Stimulated activated CD4-positive, alpha-beta T cell treated with anti-CD3 and anti-CD28 coated beads, TNF-alpha, amount 100 ng/mL, for 48 hours (primary cell): ENCODE measurements at places on chromosomes 6 and 20.
A peak's percentile ranks its signal among the peaks of the same experiment; 100 is the strongest.

DNA sequence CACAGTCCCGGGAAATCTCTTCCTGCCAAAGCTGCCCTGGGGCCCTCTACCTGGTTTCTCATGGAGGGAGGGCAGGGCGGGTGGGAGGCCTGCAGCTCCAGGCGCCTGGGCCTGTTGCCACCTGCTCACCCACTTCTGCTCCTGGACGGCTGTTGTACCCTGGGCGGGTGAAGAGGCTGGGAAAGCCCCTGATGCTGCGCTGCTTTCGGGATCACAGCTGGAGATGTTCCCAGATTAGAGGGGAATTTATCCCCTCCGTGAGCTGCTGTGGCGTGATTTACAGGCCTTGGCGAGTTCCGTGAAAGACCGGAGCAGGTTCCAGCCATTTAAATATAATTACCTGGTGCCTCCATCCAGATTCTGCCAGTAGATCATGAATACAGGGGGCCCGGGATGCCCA is 12.3 kb upstream of the VSTM2L start:
- DNase-seq: no peak

- no peak for DNase-seq
Observed at GRCh38 chr6:85421972-85422371, 27.9 kb upstream of the NT5E start.

DNA sequence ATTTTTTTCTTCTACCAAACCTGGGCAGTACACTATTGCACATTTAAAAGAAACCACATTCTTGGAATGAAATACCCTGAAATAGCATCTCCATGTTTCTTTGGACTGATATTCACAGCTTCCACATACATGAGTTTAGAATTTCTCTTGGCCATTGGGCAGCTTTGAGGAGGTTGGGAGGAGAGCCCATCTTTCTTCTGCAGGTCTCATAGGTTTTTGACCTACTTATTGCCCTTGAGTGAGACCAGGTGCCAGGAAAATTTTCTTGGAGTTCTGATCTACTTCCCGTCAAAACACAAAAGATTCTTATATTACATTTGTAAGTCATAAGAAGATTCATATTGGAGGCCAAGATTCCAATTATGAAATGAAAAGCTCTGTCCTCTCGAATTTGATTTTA is 212.0 kb downstream of the IBTK start:
- no peak for DNase-seq

- DNase-seq: no peak
Observed at GRCh38 chr20:39309458-39309857, 347.3 kb downstream of the DHX35 start.

DNA sequence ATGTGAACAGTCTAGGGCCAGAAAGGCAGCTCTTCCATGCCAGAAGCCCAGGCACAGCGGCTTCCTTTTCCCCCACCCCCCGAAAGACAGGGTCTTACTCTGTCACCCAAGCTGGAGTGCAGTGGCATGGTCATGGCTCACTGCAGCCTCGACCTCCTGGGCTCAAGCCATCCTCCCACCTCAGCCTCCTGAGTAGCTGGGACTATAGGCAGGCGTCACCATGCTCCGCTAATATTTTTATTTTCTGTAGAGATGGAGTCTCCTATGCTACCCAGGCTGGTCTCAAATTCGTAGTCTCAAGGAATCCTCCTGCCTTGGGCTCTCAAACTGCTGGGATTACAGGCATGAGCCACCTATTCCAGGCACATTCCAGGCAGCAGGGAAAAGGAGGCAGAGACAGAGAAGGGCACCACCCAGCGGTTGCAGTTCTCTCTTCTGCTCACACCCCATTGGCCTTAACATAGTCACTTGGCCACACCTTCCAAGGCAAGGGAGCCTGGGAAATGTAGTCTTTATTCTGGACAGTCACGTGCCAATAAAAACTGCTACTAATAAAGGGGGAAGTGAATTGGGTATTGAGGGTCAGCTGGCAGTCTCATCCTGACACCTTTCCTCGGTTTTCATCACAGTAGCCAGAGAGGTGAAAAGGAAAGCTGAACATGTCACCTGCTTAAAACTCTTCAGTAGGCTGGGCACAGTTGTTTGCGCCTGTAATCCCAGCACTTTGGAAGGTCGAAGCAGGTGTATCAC is 205.9 kb downstream of the ZMYND8 start:
- peak; percentile 2 for DNase-seq

DNA sequence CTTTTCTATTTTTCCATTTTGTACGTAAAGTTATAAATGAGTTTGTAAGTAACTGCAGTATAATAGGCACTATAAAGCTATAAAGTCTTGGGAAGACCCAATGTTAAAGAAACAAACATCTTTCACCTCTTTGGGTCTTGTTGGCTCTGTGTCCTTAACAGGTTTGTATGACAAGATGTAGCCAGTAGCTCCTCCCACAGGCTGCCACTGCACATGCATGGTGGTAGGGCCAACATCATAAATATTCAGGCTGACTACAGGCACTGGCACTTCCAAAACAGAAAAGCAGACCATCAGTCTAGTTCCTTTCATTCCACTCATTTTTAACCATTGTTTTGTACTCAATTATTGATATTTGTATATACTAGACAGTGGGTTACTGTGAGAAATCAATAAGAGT is 59.9 kb downstream of the COL12A1 start:
- DNase-seq: no peak

- no peak for DNase-seq
Observed at GRCh38 chr6:73062130-73062529, 163.2 kb downstream of the KHDC1L start.

GRCh38 chr20:39541136-39541803 is 579.1 kb downstream of the DHX35 start:
- DNase-seq: no peak

DNA sequence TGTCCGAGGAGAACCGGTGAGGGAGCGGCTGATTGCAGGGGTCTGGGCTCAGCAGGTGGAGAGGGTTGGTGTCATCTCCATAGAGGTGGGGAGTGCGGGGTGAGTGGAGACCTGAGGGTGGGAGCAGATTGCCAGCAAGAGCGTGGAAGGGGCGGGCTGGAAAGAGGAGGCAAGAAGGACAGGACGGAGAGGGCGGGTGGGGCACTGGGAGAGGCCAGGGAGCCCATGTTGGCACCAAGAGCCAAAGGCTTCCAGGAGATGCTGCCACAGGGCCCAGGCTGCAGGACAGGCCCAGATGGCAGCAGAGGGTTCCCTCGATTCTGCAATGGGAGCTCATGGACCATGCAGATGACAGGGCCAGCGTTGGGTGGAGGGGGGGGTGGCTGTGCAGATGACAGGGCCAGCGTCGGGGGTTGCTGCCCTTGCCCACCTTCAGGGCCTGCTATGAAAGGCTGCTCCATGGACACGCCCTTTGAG is 105.4 kb downstream of the TMEM242 start:
- no peak for DNase-seq

- no peak for DNase-seq
Observed at GRCh38 chr6:112649853-112650252, 302.7 kb downstream of the RFPL4B start.

DNA sequence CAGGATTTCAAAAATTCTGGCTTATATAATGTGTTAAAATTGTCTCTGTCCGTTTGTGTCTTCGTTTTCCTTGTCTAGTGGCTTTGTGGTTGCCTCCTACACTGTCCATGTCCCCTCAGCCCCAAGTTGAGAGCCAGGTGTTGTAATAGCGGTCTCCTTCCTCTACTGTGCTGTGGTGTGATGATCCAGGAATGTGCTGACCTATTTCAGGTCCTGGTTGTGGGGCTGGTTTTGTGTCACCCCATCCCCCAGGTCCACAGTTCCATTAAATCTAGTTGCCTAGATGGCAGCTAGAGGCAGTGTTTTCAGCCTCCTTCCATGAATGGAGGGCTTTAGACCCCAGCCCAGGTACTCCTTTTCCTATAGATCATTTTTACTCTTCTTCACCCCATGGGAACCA is 128.7 kb downstream of the DNAH8 start:
- no peak for DNase-seq

DNA sequence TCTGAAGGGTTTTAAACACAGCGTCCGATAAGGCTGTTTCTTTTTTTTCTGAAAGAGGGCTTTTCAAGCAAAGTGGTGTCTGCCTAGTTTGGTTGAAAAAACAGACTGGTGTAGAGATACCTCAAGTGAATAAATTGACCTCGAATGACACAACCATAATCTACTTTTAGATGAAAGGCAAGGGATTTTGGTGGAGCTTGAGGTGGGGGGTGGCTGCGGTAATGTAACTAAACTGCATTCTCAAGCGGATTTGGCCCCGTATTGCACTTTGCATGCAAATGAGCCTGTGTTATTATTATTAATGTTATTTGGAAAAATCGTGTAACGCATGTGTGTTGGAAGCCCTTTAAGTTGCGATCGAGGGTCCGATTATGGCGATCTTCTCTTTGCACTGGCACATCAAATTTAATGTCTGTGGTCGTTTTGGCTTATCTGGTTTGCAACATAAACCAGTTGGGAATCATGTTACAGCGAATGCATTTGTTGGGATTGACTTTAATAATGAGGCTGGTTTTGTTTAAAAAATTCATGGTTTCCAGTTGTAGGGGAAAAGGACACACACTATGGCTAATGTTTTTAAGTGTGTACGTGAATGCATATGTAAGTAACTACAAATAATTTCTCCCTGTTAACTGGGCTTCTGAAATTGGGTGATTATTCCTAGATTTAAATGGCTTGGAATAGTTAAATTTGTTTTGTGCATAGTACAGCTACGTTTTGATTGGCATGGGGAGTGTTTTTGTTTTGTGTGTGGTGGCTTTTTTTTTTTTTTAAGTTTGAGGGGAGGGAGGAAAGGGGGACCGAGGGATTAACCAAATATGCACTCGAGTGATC is 1.0 kb downstream of the JARID2 start:
- no peak for DNase-seq

DNA sequence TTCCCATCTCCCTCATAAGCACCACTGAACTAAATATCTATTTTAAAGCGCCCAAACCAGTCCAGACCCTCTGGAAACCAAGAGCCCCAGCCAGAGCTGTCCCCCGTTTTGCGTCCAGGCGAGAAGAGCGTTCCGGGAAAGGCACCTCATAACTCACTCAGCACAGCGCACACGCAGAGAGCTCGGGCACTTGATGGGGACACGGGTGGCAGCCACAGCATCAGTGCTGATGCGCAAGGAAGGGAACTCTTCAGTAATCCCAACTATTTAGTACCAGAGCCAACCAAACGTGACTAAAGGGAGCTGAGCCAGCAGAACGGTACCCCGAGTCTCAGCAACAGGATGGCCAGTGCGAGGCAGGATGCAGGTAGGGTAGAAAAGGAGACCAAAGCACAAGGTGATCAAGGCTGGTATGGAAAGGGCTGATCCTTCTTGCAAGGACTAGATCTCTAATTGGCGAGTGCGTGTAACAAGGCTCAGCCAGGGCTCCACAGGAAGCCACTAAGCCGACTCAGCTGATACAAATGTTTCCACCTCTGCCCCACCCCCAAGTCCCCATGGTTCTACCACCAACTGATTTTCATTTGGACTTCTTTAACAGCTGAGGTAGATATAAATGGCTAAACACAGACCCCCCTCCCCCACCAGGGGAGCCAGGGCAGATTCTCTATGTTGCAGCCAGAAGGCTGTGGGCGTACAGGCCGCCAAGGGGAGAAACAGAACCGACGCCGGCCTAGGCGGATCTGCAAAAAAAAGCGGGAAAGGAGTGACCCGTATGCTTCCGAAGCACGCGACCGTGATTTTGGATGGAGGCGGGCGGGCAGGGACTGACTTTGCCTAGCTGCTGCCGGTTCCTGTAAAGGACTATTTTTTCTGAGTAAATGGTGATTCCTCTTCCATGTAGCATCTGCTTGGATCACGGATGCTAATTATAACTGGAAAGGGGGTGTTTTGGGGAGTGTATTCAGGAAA is 183.5 kb upstream of the COL21A1 start:
- no peak for DNase-seq

DNA sequence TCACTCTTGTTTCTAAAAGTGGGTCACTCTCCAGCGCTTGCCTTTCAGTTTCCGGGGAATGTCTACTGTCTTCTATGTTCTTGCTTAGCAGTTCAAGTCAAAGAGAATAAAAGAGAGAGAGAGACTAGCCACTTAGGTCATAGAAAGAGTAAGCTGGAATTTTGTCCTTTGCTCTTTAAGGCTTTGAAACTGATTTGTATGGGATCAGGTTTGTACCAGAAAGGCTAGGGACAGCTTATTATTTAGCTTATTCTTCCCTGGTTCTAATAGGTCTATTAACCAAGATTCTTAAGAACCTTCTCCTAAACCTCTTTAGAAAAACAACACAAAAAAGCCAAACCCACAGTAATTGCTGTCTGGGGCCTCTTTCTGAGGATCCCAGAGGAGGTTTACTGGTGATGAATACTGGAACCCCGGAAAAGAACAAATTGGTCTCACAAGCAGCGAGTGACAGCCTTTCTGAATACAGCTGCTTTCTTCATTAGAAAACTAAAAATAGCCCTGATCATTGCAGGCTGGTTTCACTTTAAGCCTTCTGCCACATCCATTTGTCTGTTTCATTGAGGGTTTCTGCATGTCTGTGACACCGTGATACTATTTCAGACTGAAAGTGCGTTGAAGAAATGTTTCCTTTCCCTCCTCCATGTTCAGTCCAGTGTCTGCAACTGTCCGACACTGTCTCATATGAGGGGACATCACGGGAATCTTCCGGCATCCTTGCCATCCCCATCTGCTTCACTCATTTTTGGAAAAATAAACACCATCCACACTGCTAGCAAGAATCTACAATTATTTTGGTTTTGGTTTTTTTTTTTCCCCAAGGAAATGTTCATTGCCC is 75.1 kb upstream of the ATXN1 start:
- DNase-seq: no peak

DNA sequence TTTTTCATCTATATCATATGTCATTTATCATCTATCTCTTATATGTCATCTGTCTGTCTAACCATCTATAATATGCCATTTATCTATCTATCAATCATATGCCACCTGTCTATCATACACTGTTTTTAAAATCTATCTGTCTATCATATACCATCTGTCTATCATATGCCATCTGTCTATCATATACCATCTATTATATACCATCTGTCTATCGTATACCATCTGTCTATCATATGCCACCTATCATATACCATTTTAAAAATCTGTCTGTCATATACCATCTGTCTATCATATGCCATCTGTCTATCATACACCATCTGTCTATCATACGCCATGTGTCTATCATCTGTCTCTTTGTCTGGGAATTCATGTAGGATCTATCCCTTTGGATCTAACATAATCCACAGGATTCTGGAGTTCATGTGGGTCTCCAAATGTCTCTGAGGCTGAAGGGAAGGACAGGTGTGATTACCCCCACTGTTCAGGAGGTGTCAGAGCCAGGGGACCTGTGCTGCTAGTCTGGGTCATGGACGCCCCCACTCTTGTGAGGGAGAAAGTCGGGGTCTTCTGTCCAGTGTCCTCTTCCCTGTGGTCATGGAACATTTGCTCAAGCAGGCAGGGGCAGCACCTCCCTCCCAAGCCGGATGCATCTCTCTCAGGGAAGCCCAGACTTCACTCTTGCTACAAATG is 36.9 kb upstream of the FRMD1 start:
- DNase-seq: no peak

DNA sequence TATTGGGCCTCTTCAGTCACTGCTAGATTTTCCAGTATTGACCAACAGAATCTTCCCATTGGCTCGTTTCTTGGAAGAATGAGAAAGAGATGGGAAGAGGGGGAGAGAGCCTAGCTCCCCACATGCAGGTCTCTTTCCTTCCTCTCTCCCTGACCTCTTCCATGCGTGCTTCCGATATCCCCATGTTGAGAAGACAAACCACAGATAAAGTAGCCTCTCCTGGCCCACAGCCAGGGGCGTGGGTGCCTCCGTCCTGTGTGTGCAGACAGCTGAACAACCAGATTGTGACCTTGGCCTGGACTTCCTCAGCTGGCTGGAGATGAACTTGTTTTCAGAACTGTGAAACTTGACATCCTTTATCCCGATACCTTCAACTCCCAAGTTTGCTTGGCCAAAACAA is 71.0 kb downstream of the EDN3 start:
- no peak for DNase-seq

GRCh38 chr6:166757232-166758135 is 130.4 kb upstream of the RPS6KA2 start:
- no peak for DNase-seq

- DNase-seq: no peak
Observed at GRCh38 chr6:29941016-29941415, 1.3 kb upstream of the HLA-A start.
